Trophoblast cell (in vitro differentiated cells and primary cell): ENCODE measurements at places on chromosomes 16 and 17.

- peak; percentile 48 for DNase-seq
Measured at GRCh38 chr17:6831661-6832263, at the start of gene TEKT1. TSS of gene TEKT1 (minus strand) at chr17:6831729. CDS start at chr17:6830376, 1,353 bp downstream.

GRCh38 chr17:46167826-46168569, 25.2 kb downstream of the KANSL1 start:
- DNase-seq = peak; percentile 41

DNA sequence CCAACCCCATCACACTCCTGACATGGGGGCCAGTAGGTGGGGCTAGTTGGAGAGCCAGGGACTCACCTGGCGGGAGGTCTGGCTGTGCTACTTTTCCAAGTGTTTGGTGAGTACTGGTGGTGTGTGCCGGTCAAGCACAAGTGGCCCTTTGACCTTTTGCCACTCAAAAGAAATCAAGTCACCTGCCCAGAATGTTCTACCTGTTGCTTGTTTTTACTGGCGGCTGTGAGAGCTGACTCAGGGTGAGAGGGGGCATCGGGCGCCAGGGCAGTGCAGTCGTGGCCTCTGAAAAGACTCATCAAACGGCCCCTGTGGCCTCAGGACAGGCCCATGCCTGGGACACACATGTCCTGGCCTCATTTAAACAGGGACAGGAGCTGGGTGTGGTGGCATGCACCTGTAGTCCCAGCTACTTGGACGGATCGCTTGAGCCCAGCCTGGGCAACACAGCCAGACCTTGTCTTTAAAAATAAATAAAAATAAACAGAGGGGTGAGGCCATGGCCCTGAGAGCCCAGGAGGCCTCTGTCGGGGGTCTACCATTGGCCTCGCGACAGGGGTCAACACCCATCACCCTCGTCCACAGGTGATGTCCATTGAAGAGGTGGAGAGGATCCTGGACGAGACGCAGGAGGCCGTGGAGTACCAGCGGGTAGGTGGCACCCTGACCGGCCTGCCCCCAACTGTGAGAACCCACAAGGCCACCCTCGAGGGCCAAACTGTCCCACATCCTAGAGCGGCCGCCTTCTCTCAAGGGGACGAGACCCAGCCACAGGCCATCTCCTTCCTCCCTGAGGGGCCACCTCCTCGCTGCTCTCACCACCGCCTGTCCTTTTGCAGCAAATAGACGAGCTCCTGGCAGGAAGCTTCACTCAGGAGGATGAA, 5.0 kb downstream of the CHMP6 start:
- no peak for DNase-seq

DNA sequence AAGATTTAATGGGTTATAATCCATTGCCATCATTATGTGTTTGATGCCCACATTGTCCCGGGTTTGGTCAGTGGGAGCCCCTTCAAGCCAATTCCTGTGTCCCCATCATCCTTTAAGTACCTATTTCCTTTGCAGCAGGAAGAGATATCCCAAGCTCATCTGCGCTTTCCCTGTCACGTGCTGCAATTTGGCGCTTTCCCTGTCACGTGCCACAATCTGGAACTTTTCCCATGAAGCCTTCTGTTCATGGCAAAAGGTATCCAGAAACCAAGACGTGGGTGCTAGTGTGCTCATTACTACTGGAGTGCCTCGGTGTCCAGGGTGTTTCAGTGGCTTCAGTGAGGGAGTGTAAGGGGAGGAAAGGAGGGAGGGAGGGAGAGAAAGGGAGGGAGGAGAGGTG, 168.5 kb downstream of the NPIPB11 start:
- no peak for DNase-seq

DNA sequence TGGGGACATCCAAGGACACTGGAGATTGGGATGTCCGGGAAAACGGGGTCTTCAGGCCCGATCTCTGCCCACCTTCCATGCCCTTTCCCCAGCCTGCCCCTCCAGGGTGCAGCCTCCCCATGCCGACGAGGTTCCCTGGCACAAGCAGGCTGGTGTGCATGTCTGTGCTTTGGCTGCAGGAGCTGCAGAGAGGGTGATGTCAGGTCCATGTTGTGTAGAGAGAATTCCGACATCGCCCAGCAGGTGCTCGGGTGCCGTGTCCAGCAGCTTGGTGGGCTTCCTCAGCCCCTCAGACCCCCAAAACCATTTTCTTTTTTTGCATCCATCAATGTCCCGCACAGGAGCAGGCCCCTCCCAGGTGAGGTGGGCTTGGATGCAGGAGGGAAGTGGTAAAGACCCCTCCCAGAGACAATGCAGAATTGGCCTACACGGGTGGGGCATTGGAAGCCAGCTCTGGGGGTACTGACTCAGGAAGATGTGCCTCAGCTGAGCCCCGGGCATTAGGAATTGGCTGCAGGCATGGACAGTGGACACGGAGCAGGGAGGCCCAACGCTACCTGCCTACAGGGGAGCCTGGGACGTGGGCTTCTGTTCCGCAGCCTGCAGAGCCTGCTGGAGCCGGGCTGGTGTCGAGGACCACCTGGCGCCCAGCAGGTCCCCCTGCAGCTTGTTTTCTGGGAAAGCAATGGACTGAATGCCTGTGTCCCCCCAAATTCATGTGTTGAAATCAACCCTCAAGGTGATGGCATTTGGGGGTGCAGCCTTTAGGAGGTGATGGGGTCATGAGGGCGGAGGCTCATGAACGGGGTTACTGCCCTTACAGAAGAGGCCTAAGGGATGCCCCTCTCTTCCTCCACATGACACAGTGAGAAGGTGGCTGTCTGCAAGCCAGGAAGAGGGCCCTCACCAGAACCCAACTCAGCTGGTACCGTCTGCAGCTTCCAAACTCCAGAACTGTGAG, 97.5 kb downstream of the METRNL start:
- no peak for DNase-seq

DNA sequence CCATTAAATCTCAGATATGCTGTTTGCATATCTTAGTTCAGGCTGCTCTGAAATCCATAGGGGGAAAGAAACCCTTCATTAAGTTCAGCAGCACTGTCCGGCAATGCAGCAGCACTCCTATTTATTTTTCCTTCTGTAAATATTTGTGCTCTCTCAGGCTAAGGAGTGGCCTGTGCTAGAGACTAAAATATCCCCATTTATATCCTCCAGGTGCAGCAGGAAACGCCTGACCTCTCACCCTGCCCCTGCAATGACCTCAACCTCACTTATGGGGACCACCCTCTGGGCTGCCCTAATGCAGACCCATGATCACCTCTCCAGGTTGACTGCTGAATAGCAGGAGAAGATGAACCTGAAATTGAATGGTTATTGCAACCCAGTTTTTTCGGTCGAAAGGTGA, 165.0 kb upstream of the ELAC2 start:
- no peak for DNase-seq

- DNase-seq = peak; percentile 90
Measured at GRCh38 chr17:35293151-35293847, 50.4 kb downstream of the SLFN5 start.

- peak; percentile 24 for DNase-seq
Measured at GRCh38 chr16:67419502-67419901, 3.2 kb upstream of the ZDHHC1 start.

DNA sequence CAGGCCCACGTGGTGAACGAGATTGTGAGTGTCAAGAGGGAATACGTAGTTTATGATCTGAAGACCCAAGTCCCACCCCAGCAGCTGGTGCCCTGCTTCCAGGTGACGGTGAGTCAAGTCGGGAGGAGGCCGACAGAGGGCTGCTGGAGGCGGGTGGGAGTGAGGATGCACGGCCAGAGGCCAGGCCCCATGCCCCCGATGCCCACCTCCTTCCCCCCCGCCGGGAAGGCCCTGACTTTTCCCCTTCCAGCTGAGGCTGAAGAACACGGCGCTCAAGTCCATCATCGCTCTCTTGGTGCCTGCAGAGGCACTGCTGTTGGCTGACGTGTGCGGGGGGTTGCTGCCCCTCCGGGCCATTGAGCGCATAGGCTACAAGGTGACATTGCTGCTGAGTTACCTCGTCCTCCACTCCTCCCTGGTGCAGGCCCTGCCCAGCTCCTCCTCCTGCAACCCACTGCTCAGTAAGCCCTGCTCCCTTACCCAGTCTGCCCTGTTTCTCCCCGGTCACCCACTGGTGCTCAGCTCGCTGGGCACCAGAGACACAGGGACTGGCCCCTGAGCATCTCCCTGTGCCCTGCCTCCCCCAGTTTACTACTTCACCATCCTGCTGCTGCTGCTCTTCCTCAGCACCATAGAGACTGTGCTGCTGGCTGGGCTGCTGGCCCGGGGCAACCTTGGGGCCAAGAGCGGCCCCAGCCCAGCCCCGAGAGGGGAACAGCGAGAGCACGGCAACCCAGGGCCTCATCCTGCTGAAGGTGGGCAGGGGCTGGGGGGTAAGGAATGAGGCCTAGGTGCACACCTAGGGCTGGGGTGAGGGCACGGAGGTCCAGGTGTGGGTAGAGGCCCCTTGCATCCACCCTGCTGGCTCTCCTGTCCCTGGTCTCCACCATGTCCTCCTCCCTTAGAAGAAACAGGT, 2.6 kb downstream of the ZACN start:
- DNase-seq = no peak

- peak; percentile 93 for DNase-seq
Measured at GRCh38 chr17:75979705-75980187, 706 bp downstream of the TEN1 start.

DNA sequence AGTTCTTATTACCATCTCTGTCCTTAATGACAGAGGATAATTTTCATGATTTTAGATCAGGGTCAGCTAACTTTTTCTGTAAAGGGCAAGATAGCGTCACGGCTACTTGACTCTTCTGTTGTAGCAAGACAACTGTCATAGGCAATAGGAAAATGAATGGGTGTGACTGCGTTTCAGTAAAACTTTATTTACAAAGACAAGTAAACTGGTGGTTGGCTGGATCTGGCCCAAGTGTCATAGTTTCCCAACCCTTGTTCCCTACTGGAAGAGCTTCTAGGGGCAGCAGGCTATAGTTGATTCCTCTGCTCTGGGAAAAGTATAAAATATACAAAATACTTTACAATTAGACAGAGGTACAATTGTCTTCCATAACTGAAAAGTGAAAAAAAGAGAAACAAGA, 50.6 kb upstream of the VPS4A start:
- DNase-seq = no peak

GRCh38 chr16:35431829-35432663, 1972.6 kb downstream of the TP53TG3F start:
- DNase-seq = no peak

DNA sequence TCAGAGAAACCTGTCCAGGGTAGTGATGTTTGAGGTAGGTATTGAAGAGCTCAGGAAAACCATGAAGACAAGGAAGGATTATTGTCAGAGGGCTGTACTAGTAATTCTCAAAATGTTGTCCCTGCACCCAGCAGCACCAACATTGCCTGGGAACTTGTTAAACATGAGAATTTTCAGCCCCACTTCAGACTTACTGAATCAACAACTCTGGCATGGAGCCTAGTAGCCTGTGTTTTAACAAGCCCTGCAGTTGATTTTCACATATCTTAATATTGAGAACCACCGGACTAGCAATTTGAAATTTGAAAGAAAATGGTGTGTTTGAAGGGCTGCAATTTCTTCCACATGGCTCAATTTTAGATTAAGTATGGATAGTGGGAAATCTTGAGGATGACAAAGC, 2.8 kb upstream of the KIF2B start:
- DNase-seq = no peak

- DNase-seq = no peak
Measured at GRCh38 chr16:929227-930073, 41.3 kb downstream of the LMF1 start.

GRCh38 chr17:81287741-81288430, 7.2 kb downstream of the SLC38A10 start:
- DNase-seq = no peak

- DNase-seq = no peak
Measured at GRCh38 chr16:53042235-53042701, 10.4 kb downstream of the CHD9NB start.

GRCh38 chr16:85483424-85483823, 129.7 kb upstream of the GSE1 start:
- no peak for DNase-seq

GRCh38 chr16:62638324-62638911, 602.2 kb upstream of the CDH8 start:
- no peak for DNase-seq

- DNase-seq = no peak
Measured at GRCh38 chr16:20302389-20302788, 24.9 kb downstream of the GP2 start.

DNA sequence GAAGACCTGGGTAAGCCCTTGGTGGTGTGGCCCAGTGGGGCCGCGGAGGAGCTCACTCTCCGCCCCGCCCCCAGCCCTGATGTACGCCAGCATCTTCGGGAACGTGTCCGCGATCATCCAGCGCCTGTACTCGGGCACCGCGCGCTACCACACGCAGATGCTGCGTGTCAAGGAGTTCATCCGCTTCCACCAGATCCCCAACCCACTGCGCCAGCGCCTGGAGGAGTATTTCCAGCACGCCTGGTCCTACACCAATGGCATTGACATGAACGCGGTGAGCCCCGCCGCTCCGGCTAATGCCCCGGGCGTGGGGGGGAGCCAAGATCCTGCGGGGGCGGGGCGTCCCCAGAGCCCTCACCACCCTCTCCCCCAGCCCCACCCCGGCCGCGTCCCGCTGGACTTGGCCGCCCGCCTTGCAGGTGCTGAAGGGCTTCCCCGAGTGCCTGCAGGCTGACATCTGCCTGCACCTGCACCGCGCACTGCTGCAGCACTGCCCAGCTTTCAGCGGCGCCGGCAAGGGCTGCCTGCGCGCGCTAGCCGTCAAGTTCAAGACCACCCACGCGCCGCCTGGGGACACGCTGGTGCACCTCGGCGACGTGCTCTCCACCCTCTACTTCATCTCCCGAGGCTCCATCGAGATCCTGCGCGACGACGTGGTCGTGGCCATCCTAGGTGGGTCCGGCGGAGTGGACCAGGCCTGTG, 12.1 kb upstream of the DCAF7 start:
- DNase-seq = no peak

DNA sequence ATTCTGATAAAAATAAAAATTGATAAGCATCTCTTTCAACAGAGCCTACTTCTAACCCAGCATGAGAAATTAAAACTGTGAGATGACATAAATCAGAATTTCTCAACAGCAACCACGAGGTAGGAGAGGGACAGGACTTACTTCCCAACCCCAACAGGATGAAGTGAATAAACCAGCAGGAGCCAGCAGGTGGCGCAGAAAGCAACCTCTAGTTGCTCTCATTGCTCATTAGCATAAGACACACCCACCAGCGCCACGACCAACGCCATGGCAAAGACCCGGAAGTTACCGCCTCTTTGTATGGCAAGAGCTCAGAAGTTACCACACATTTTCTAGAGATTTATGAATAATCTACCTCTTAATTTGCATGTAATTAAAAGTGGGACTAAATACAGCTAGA, 189.4 kb upstream of the CDH8 start:
- peak; percentile 23 for DNase-seq

- no peak for DNase-seq
Measured at GRCh38 chr16:29736764-29737163, 9.0 kb downstream of the C16orf54 start.
